ENCODE measurements at places on chromosomes 6 and 20. TPM values are rescaled to one million over a fixed set of nuclear protein-coding genes. Genes with fewer than 3 reads are reported as not detected.

DNA sequence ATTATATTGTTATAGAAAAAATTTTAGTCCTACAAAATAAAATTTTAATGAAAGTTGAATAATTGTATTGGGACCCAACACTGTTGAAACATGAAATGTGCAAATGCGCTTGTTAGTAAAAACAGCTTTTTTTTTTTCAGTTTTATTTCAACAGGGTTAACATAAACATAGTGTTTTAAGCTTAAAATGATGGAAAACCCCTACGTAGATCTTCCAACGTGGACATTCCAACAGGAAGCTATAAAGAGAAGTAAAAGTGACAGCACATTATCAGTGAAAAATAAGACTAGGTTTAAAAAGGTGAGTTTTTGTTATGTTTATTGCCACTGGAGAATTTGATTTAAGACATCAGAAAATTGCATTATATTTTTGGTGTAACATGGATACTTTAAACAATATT, 6.5 kb upstream of the GPR31 start:
- no peak for DNase-seq

- DNase-seq, result no peak
Measured at GRCh38 chr6:137840252-137840651, 26.8 kb upstream of the TNFAIP3 start.

DNA sequence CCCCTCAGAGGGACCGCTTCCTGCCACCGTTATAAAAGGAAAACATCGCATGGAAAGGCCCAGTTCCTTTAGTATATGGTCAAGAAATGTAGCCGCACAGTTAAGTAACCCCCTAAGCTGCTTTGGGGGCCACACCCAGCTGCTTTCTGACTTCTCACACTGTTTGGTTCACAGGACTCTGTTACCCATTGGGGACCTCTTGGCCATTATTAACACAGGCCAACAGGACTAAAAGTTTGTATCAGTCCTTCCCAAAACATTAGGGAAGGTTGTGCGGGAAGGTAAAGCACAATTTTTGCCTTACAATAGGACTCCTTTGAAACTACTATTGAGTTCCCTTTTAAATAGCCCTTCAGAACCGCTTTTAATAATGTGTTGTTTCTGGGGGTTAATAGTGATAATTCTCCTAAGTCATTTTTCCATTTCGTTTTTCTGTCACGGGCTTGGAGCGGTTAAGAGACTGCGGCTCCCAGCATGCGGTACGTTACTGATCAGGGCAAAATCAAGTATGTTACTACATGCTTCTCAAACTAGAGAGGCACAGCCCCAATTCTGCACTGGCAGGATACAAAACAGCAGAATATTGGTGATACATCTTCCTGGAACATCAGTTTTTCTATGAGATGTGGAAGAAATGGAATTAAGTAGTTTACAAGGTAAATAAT, 668 bp upstream of the RPP40 start:
- no peak for DNase-seq

- no peak for DNase-seq
Measured at GRCh38 chr20:49252556-49253350, 25.1 kb downstream of the ZNFX1 start.

GRCh38 chr20:9647741-9648140, 133.4 kb downstream of the LAMP5 start:
- DNase-seq, result no peak

MEI4 gene
- not detected for total RNA-seq

Measured in activated naive CD4-positive, alpha-beta T cell treated with anti-CD3 and anti-CD28 coated beads, Interleukin-2, amount 50 U/mL, for 72 hours (primary cell).